ENCODE measurements at places on chromosomes 7 and 10.

DNA sequence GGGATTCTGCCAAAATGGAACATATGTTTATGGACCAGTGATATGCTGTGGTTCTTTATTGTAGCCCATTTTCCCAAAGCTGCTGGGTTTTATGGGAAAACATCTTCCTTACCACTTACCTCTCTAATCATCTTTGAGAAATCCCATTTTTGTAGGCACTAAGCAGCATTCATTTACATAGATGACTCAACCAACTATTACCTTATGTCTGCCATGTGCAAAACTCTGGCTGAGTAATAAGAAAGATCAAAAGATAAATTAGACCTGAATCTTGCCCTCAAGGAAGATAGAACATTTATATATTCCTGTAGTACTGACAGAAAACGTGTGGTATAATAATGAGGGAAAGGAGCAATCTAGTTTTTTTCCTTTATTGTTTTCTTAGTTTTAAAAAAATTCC lies 24.3 kb downstream of the CBLL1 start:
- peak; percentile 3 for DNase-seq

GRCh38 chr7:155745737-155746136 lies 66.5 kb downstream of the SHH start:
- DNase-seq: no peak

- no peak for DNase-seq
Measured at GRCh38 chr7:77826300-77826699, 27.7 kb downstream of the PHTF2 start.

DNA sequence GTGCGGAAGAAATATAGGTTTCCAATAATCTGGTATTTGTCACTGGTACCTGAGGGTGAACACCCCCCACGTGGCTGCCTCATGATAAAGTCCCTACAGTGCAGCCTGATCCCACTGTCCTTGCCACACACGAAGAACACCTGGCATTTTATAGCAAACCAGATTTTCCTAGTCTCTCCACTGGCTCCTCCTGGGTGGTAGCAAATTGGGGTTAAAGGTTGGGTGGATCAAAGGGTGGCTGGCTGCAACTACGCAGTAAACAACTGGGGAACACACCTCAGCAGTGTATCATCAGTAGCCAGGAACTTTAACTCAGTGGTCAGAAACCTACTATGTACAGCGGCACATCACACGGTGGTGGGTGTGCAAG lies 10.3 kb downstream of the SEPHS1 start:
- no peak for DNase-seq

GRCh38 chr7:37284805-37285231 lies 163.8 kb downstream of the ELMO1 start:
- DNase-seq: no peak

- no peak for DNase-seq
Measured at GRCh38 chr7:121853307-121853706, 19.7 kb upstream of the PTPRZ1 start.

DNA sequence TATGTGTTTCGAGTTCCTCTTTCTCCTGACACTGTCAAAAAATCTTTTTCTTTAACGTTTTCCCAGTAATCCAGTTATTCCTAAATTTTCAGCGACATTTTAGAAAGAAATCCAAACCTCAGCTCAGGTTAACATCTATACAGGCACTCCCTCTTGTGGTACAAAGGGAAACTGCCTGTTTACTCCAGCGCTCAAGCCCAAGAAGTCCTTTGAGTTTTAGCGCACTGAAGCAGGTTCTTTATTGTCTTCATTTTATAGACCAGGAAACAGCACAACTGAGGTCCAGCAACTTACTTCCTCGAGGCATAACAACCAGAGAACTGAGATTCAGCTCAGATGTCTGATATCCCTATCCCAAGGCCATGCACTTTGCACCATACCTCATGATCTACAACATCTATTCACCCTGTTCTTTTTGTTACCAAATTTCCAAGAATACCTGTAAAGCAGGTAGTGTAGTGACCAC lies 287.2 kb upstream of the MKLN1 start:
- peak; percentile 77 for DNase-seq

GRCh38 chr7:124171068-124171467 lies 138.2 kb upstream of the TMEM229A start:
- DNase-seq: peak; percentile 16

DNA sequence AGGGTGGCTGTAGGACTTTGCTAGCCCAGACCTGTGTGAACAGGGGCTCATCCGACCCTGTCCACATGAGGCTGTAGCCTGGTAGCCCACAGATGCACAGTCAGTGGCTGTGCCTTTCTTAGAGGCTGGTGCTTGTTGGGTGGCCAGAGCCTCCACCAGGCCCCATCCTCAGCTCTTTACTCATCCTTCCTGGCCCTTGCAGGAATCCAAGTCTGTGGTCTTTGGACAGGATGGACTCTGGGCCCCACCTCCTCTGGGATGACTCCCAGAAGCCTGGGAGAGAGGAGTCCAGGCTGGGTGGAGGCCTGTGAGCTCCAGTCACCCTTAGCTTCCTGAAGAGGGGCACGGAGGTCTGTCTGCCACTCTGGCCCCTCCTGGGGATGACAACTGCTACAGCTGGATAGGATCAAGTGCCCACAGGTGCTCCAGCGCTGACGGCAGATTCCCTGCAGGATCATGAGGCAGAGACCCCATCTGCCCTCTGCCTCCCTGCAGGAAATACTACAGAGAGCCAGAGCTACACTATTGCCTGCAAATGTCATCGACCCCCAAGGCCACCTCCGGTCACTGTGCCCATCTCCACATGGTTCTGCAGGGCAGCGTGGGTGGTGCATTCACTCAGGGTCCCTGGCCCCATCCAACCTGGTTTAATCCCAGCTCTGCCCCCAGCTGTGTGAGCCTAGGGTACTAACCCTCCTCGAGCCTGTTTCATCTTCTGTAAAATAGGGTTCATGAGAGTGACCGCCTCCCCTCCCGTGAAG lies 114.5 kb downstream of the PTPN20 start:
- DNase-seq: peak; percentile 88

DNA sequence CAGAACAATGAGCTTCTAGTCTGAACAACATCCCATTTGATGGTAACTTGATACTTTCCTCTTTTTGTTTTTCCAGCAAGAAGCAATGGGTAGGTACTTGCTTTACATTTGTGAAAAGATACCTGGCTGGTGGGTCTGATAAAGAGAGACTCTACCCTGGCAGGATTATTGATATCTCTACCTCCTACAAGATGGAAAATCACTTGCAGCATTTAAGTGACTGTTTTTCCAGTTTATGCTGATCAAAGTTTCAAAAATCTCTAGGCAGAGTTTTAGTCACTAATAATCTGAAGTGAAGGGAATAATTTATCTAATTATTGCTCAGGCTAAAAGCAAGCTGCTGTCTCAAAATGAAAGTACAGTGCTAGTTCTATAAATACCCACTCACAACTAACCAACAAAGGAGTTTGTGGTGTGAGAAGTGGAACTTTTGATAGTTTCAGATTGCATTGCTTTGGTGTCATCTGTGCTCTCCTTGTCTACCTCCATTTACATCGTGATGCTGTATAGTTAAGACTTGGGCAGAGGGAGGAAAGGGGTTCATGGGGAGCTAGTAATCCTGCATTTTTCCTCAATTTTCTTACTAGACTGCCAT lies 86.0 kb upstream of the ANKRD1 start:
- peak; percentile 5 for DNase-seq

GRCh38 chr7:145957160-145957890 lies 159.3 kb upstream of the CNTNAP2 start:
- no peak for DNase-seq

GRCh38 chr7:80783678-80784327 lies 135.0 kb downstream of the SEMA3C start:
- peak; percentile 77 for DNase-seq

GRCh38 chr10:103069453-103070331 lies 123.4 kb downstream of the NT5C2 start:
- peak; percentile 73 for DNase-seq

DNA sequence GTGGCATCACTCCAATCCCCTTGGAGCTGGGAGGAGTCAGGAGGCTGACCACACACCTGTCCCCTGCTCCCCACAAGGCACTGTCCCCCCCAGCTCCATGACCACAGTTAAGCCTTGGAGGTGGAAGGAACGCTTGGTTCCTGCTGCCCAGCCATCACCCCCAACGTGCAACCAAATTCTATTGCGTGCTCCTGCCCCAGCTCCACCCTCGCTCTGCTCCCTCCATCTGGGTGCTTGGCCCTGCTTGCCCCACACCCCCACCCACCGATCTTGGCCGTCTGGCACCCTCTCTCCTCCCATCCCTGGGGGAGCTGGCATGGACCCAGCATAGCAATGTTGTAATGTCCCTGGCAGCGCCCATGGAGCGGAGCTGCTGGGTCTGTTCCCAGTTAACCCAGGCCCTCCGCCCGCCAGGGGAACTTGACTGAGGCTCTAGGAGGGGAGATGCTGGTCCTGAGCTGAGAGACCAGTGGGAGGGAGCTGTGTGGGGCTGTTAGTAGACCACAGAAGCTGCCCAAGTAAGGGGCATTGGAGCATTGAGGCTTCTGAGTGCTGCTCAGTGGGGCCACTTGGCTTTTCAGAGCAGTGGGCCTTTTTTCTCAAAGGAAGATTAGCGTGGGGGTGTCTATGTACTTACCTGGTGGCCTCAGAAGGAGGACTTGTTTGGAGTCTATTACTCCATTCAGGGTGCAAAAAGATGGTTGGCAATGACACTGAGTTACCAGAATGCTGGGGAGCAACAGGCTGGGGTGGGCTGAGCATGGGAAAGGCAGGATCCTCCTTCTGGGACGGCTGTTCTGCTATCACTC lies 1.1 kb downstream of the EPHB6 start:
- DNase-seq: peak; percentile 29

DNA sequence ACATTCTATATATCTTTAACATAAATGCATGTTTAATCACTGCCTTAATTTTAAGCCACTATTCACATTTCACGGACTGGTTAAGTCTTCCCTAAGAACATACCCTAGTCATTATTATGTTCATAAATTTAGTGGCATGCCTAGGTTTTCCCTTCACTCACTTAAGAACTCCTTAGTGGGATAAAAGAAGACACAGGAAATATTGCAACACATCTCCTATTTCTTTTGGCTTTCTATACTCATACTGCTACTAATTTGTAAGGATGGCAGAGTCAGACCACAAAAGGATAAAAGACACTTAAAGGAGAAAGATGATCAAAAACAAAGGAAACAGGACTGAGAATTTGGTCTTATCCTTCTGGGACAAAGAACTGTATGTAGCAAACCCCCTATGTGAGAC lies 951.4 kb downstream of the SORCS3 start:
- peak; percentile 30 for DNase-seq

DNA sequence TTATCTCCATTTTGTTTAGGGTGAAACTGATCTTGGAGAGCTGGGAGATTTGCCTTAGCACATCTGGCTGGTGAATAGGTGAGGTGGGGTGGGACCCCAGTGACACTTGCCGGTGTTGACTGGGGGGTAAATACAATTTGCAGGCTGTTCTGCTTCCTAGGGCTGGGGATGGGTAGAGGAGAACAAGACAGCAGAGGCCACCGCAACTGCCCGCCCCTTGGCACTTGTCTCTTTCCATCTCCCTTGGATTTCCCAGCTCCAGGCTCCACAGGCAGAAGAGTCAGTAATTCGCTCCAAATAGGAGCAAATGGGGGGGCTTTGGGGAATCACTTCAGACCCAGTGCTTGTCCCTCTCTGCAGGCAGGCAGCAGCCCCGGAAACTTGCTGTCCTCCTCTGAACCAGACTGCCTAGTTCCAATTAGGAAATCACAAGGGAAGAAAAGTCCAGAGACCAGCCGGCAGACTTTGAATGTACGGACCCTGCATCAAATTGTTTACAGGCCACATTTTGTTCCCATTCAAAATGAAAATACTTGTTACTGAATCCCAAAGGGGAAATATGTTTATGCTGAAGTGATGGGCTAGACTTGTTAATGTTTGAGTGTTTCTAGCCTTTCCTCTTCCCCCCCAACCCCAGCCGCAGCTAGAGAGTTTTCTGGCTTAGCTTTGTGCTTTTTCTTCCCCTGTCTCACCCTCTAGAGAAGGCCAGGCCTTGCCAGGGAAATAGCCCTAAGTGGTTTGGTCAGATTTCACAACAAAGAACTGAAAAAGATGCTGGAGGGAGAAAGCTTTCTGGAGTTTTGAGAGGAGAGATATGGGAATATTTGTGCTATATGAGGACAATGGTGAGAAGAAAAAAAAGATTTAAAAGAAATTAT lies 10.0 kb upstream of the INPP5F start:
- no peak for DNase-seq

- DNase-seq: no peak
Measured at GRCh38 chr7:146956853-146957252, 840.3 kb downstream of the CNTNAP2 start.

DNA sequence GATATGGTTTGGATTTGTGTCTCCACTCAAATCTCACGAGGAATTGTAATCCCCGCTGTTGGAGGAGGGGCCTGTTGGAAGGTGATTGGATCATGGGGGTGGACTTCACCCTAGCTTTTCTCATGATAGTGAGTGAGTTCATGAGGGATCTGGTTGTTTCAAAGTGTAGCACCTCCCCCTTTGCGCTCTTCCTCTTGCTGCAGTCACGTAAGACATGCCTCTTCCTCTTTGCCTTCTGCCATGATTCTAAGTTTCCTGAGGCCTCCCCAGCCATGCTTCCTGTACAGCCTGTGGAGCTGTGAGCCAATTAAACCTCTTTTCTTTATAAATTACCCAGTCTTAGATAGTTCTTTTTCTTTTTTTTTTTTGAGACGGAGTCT lies 17.1 kb downstream of the CDNF start:
- DNase-seq: no peak

DNA sequence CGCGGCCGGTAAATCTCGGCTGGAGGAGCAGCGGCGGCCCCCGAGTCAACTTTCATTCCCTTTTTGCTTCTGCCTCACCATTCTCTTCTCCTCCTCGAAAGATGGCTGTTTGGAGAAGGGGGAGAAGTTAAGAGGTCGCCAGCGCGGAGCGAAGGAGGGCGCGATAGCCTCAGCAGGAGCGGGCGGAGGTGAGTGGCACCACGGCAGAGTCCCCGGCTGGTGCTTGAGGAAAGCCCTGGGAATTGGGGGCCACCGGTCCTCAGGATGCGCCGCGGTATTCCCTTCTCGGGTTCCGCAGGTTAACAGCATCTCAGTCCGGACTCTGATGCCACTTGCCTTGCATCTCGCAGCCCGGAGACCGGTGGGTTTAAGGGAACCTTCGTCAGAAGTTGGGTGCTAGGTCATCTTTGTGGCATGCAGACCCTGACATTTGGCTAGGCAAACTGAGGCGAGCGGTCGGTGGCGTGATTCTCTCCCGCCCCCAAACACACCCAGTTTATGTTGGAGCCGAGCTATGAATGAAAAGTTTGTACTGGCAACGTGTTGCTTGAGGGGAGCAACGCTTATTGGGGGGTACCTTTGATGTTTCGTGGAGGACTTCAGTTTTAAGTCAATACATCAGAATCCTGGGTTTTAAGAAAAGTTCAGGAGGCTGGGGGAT lies 59.5 kb upstream of the PRPS1L1 start:
- no peak for DNase-seq

- DNase-seq: no peak
Measured at GRCh38 chr7:95436407-95436806, 1.6 kb upstream of the PON2 start.

DNA sequence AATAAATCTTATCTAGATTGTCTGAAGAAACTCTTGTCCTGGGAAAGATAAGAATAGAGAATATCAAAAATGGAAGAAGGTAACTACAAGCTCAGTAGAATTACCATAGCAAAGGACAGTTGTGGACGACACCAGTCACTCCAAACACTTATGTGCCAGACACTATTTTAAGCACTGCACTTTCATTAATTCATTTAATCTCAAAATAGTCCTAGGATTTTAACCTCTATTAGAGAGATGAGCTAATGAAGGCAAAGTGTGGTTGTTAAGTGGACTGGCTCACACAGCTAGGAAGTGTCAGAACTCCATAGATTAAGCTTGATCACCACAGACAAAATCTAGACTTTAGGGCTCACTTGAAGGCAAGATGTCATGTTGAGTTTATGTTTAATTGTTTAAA lies 168.9 kb downstream of the CDC14C start:
- DNase-seq: no peak

Data from EH (cell line).